ENCODE measurements at places on chromosomes 3 and 15. TPM values are rescaled to one million over a fixed set of nuclear protein-coding genes. Genes with fewer than 3 reads are reported as not detected.

The GPR149 gene
- polyA plus RNA-seq, result not detected

The FBXO40 gene
- 0.05 TPM for polyA plus RNA-seq

The ARL8B gene
- polyA plus RNA-seq, result 31.5 TPM

The SCG5 gene
- polyA plus RNA-seq, result 73.3 TPM

The PML gene
- polyA plus RNA-seq, result 18.9 TPM

The LIPH gene
- 0.31 TPM for polyA plus RNA-seq

The PARP15 gene
- 0.39 TPM for polyA plus RNA-seq

The MNS1 gene
- 13.8 TPM for polyA plus RNA-seq

The BTLA gene
- not detected for polyA plus RNA-seq

The TP63 gene
- 0.30 TPM for polyA plus RNA-seq

The CCDC191 gene
- polyA plus RNA-seq, result 1.5 TPM

The GOLGA8J gene
- polyA plus RNA-seq, result not detected

The UPK1B gene
- 0.26 TPM for polyA plus RNA-seq

The PRC1 gene
- 148 TPM for polyA plus RNA-seq

The SHF gene
- 6.6 TPM for polyA plus RNA-seq

The GREM1 gene
- polyA plus RNA-seq, result 0.27 TPM

The LDHAL6B gene
- not detected for polyA plus RNA-seq

The ATP13A5 gene
- polyA plus RNA-seq, result not detected

The GHRL gene
- polyA plus RNA-seq, result 0.78 TPM

The USP3 gene
- polyA plus RNA-seq, result 7.6 TPM

The CCRL2 gene
- not detected for polyA plus RNA-seq

The TLR9 gene
- not detected for polyA plus RNA-seq

The CPNE9 gene
- 6.2 TPM for polyA plus RNA-seq

The DNAJA4 gene
- 5.0 TPM for polyA plus RNA-seq

The TAGLN3 gene
- 13.0 TPM for polyA plus RNA-seq

The PRKCD gene
- polyA plus RNA-seq, result 12.5 TPM

The ZIC1 gene
- 1.4 TPM for polyA plus RNA-seq

The TM4SF1 gene
- 0.49 TPM for polyA plus RNA-seq

The SLC28A1 gene
- polyA plus RNA-seq, result not detected

The VEPH1 gene
- polyA plus RNA-seq, result 9.6 TPM

The KLF15 gene
- polyA plus RNA-seq, result 3.3 TPM

The STAG1 gene
- 7.6 TPM for polyA plus RNA-seq

The MESP2 gene
- 0.68 TPM for polyA plus RNA-seq

The RHOV gene
- 4.4 TPM for polyA plus RNA-seq

The ISLR gene
- polyA plus RNA-seq, result 0.09 TPM

The NTRK3 gene
- polyA plus RNA-seq, result 4.0 TPM

The SLCO2A1 gene
- 0.82 TPM for polyA plus RNA-seq

The NMB gene
- polyA plus RNA-seq, result 18.1 TPM

The AP3B2 gene
- 9.8 TPM for polyA plus RNA-seq

The NAALADL2 gene
- polyA plus RNA-seq, result 1.2 TPM
